ENCODE measurements at places on chromosomes 2 and 18.
A peak's percentile ranks its signal among the peaks of the same experiment; 100 is the strongest.

DNA sequence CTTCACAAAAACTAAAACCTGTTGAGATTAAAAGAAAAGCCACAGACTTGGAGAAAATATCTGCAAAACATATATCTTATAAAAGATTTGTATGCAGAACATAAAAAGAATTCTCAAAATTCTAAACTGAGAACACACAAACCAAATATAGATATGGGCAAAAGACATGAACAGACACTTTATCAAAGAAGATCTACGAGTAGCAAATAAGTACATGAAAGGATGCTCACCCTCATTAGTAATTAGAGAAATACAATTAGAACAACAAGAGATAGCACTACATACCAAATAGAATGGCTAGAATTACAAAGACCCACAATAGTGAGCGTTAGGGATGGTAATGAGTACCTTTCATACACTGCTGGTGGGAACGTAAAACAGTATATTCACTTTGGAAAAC is 63.9 kb upstream of the ZNF397 start:
- no peak for DNase-seq

GRCh38 chr2:100812573-100812972 is 7.4 kb upstream of the NPAS2 start:
- no peak for DNase-seq

GRCh38 chr2:221422516-221423209 is 149.4 kb downstream of the EPHA4 start:
- DNase-seq = no peak

- no peak for DNase-seq
Observed at GRCh38 chr2:165406173-165406572, 63.3 kb upstream of the CSRNP3 start.

- no peak for DNase-seq
Observed at GRCh38 chr18:31302991-31303390, 15.0 kb upstream of the DSG1 start.

DNA sequence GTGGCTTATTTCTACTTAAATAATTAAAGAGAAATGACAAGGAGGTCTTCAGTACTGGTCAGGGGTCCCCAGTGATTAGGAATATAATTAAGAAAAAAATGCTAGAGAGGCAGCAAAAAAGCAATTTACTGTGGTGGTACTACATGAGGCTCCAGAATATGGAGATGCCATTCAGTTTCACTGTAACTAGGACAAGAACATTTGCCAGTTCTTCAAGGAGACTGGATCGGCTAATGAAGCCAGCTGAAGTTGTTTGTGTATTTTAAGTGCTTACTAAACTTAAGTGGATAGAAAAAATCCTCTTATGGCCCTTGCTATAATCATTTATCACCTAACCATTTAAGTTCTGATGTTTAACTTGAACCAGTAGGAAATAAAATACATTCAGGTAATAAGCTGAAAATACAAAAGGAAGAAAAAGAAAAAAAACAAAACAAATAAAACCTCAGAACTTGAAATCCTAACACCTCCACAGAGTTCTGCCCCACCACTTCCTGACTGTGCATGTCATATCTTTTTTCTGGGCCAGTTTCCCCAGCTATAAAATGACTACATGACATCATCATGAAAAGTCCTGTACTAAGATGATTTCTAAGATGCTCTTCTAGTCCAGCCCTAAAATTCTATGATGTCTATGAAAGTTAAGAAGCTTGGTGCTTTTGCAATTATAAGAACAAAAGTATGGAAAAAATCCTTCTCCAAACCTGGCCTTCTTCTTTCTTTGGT is 98.0 kb downstream of the TRABD2A start:
- DNase-seq = no peak

DNA sequence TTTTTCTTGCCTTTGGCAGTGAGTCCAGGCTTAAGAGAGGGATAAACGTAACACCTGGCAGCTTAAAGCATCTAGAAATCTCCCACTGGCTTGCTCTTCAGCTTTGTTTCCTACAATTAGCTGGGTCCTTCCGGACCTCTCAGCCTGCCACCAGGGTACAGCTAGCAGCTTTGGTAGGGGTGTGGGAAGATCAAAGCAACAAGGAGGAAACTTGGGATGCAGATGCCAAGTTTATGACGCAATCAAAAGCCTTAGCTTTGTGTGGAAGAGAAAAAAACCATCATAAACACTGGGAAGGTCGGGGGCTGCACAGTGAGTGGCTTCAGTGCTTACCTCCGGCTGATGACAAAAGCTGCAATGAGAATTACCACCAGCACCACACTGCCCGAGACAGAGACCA is 116.9 kb downstream of the EPHA4 start:
- no peak for DNase-seq

GRCh38 chr2:165505514-165505913 is 36.0 kb downstream of the CSRNP3 start:
- no peak for DNase-seq

GRCh38 chr2:24360963-24361330 is 611 bp upstream of the ITSN2 start:
- DNase-seq = no peak

DNA sequence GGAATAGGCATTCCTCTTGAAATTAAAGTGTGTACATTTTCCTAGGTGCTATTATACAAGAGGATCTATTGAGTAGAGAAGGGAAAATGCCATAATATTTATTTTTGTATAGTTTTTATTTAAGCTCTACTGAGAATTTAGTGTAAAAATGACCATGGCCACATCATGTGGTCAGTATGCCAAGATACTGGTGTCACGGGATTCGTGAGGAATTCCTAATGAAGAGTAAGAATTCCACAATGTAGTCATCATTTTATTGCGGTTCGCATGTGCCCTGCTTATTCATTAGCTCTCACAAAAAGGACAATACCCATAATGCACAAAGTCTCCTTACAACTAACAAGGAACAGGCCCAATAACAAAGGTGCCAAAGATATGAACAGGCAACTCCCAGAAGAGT is 39.3 kb upstream of the PARD3B start:
- DNase-seq = no peak

DNA sequence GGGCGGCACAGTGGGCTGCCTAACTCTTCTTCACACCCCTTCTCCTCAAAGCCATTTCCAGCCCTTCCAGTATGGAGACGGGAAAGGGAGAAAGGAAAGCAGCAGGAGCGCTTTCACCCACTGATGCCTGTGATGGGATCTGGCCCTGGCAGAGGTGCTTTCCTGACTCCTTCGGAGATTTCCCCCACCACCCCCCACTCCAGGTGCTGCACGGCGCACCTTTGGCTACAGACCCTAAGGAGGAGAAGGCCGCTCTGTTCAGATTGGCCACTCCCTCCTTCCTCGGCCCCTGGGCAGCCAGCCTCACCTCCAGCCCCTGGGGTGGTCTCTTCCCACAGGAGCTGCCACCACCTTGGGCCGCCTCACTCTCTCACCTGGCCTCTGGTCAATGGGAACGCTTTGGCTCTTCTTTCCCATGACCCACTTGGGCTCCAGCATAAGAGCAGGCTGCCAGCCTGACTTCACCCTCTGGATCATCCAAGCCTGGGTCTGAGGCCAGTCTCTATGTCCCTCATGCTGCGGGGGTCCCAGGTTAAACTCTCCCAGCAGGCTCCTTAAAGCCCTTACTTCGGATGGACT is 18.4 kb upstream of the MAL start:
- DNase-seq = no peak

DNA sequence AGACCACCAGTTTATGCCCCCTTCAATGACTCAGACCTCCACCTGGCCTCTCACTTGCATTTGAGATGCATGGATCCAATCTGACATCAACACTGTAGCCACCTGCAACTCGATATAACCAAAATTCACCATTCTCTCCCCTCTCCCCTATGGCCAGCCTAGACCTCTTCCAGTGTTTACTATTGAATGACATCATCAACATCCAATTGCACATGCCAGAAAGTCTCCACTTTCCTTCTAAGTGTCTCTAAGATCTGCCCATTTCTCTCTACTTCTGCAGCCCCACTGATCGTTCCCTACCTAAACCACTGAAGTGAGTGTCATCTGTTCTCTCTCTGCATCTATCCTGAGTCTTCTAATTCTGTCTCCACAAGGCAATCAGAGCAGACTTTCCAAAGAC is 151.3 kb upstream of the APCDD1 start:
- DNase-seq = no peak

- DNase-seq = peak; percentile 75
Observed at GRCh38 chr2:74532222-74532621, 2.5 kb downstream of the HTRA2 start.

DNA sequence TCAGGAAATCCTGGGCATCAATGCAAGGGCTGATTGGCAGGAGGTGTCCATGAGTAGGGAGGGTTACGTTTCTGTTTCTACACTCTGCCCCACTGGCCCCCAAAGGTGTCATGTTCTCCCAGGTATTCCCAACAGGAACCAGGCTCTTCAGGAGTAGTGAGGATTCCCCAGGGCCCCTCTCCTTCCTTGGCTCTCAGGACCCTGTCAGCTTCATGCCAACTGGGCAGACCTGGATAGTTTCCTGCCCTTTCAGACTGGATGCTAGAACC is 480.6 kb upstream of the HS6ST1 start:
- no peak for DNase-seq

DNA sequence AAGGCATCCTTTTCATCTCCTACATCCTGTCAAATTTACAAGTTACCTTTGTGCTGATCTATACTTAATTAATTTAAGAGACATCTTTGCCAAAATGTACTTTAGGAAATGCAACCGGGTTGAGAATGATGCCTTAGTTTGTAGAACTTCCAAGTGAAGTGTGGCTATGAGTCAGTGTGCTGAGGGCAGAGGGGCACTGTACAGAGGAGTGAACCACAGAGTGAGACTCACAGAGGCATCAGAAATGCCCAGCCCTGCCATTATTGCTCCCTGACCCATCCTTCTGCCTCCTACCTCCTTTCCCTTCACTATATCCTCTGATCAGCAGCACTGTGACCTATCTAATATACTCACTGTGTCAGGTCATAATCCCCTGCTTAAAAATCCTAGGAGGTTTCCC is 320.1 kb downstream of the LRRTM1 start:
- no peak for DNase-seq

- DNase-seq = no peak
Observed at GRCh38 chr2:24891201-24891600, 28.8 kb downstream of the ADCY3 start.

DNA sequence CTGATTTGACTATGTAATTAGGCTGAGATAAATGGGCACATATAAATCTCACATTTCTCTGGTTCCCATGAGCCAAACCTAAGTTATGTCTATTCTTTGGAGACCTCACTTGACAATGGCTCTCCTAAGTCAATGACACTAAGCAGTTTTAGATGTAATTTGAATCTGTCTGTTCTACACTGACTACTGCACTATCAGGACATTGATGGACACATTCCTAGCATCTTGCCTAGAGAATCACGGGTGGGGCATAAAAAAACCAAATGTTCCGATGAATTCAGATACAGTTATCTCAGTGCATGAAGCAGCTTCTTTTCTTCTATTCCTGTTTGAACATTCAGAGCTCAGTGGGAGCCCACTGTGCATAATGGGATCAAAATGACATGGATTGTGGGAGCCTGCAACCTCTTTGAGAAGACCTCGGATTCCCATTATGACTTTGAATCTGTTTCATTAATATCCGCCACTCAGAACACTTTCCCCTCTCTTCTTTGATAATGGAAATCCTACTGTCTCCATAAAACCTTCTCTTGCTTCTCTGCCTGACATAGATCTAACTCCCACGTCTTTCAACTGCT is 110.8 kb downstream of the FSHR start:
- no peak for DNase-seq

DNA sequence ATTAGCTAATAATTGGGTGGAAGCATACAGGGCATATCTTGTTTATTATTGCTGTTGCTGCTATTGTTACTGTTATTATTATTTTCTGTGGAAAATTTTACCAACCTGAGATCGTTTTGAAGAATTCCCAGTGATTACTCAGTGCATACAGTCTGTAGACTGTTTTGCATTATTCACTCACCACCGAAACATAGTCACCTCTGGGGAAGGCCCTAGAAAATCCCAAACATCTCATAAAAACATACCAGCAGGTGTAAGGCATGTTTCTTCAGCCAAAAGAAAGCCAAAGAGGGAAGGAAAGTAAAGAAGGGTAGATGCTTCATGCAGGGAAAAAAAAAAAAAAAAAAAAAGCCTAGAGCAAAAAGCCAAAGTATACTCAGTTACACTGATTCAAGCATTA is 647.7 kb downstream of the BCL11A start:
- no peak for DNase-seq

GRCh38 chr18:79309614-79310358 is 85.9 kb upstream of the NFATC1 start:
- DNase-seq = no peak

Data from hematopoietic multipotent progenitor cell treated with erythropoietin and hydrocortisone succinate and interleukin-3 and kit ligand, for 15 days (in vitro differentiated cells).